ENCODE measurements at places on chromosomes 3 and 15.

GRCh38 chr3:189655617-189656016, 24.4 kb downstream of the TP63 start:
- DNase-seq = no peak

DNA sequence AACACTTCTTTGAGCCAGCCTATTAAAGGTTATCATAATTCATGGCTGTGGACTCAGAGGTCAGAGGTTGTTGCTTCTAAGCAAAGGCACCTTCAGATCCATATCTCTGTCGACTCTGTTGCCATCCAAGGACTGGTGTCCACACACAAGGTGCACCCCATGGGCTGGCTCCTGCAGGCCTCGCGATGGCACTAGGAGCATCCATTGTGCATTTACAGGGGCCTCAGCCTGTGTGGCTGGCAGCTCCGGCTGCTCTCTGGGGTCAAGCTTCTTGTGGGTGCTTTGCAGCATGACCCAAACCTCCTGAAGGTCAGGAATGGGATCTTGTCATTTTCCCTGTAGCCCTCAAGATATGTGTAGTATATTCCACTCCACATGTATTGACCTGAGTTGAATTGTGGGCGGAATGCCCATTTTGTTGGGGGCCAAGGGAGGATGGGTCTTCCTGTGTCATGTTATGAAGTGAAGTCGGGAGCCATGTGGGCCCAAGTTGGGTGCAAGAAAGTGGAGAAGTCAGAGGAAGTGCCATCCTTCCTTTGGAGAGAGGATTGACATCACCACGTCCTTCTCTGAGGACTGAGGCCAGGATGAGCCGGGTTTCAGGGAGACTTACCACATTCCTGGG, 43.9 kb downstream of the CHDH start:
- no peak for DNase-seq

- no peak for DNase-seq
These were observed 280.9 kb upstream of the KCNMB2 start for GRCh38 chr3:178255315-178255714.

DNA sequence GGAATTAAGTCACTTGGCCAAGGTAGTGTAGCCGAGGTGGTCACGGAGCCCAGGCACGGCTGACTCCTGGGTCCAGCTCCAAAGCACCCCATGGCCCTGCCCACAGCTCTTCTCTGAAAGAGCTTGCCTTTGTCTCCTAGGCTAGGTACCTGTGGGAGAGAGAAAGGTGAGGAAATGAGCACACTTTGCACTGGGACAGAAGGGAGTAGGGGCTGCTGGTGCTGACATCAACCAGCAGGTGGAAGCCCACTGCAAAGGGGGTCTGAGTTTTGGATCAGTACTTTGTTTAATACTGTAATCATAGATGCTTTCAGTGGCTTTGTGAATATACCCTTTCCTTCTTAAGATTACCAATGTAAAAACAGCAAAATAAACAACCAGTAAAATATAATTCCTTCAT, 128.3 kb upstream of the EIF1B start:
- no peak for DNase-seq

GRCh38 chr3:125240496-125240895, 27.9 kb upstream of the SLC12A8 start:
- no peak for DNase-seq

DNA sequence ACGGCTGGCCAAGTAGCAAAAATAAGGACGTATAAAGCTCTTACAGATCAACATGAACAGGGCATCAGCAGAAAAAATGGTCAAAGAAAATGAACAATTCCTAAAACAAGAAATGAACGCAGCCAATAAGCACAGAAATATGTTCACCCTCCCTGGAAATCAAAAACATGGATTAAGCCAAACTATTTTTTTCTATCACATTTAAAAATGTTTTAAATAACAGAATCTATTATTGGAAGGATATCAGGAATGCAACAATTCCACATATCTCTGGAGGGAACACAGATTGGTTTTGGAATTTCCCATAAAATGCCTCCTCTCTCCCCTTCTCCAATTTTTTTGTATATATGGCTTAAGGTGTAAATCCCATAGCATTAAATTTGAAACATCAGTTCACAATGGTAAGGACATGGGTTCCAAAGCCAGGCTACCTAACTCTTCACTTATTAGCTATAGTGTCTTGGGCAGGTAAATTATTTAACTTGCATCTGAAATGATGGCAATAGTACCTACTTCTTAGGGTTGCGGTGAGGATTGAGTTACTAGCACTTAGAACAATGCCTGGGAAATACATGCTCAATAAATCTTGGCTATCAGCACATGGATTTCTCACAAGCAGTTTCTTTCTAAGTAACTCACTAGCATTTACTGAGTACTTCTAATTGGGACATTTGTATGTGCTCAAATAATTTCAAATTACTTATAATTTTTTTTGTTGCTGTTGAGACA, 10.1 kb downstream of the UACA start:
- no peak for DNase-seq

Data from stimulated activated CD8-positive, alpha-beta memory T cell treated with anti-CD3 and anti-CD28 coated beads, Interleukin-4, amount 100 ng/mL, for 24 hours (primary cell).